ENCODE measurements at places on chromosomes 5 and 9.

DNA sequence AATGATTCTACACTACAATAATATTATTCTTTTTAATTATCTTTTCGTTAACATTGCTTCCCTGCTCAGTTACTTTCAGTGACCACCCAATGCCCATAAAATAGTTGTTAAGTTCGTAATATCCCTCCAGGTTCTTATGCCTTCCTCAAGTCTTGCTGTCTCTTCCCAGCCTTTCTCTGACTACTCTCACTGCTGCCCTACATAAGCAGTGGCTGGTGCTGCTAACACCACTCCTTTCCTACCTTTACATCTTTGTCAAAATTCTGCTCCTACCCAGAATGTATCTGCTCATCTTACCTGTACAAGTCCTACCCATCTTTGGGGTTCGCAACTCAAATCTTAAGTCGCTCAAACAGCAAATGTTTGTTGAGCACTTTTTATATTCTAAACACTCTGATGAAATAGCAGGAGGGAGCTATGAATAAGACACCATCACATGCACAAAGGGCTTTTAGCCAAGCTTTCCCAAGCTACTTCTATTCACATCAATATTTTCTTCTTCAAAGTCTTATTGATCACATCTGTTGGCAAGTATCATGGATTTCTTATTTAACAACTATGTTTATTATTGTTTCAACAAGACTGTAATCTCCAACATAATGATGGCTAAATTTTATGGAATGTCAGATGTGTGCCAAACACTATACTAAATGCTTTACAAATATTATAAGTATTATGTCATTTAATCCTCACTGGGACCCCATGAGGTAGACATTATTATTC, 29.5 kb downstream of the SLC25A46 start:
- DNase-seq: no peak

- no peak for DNase-seq
These were observed 33.4 kb downstream of the DDX4 start for GRCh38 chr5:55771175-55771655.

- no peak for DNase-seq
These were observed 33.4 kb downstream of the ARHGAP26 start for GRCh38 chr5:142803428-142804125.

DNA sequence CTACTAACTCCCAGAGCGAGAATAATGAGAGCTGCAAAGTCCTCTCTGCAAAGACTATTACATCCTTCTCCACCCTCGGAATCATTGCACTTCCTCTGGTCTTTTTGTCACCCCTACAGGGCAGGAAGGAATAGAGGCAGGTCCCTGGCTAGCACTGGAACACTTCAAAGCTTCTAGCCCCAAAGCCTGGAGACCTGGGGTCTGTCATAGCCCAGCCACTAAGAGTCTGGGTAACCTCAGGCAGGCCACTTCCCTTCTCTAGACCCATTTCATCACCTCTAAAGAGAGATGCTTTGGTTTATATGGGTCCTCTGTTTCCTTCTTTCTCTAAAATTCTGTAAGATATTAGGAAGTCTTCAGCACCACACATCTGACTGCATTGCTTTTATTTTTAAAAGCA, 6.7 kb downstream of the ADRB2 start:
- DNase-seq: no peak

- DNase-seq: no peak
These were observed 111.7 kb upstream of the MRPS30 start for GRCh38 chr5:44697025-44697424.

- no peak for DNase-seq
These were observed at the start of gene CFAP90 for GRCh38 chr5:7850395-7851239. Gene CFAP90 (minus strand): TSS chr5:7851133. CDS start chr5:7851021, 112 bp downstream.

DNA sequence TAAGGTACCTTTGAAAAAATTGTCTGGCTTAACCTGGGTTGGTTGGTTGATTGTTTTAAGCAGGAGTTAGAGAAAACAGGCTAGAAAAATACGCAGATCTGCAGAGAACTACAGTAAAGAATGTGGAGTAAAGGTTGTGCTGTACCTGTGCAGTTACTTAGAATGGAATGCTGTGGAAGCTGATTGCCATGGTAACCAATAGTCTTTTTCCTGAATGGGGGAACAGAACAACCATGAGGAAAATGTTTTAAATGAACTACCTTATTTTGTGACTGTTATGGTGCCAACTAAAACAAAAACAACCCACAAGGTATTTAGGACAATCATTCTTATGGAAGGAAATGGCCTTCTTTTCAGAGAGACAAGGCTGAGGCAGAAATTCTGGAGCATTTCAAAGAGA, 4.8 kb upstream of the HOMER1 start:
- no peak for DNase-seq

GRCh38 chr9:16824545-16825330, 45.7 kb downstream of the BNC2 start:
- peak; percentile 79 for DNase-seq

DNA sequence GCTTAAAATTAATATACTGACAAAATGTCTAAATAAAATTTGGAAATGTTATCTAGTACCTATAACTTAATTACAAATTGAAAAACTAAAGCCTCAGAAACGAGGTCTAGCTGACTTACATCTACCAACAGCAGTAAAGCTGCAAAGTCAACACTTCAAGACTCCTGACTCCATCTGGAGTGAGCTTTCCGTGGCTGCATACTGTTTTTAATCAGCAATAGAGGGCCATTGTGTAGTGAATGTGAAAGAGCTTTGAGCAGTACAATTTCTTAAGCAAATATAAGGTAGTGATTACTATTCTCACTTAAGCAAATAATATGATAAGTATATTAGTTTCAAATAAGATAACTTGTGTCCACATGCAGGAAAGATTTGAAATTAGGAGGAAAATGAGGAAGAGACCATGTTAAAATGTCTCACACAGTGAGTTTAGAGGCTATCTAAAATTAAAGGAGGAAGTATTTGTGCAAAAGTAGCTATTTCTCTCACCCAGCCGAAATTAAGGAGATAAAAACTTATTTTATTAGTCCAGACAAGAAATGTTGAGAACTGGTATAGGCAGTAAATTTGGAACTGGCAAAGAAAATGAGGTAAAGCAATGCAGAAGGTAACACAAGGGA, 6.4 kb downstream of the SPINK6 start:
- DNase-seq: no peak

GRCh38 chr9:100466829-100467221, 6.1 kb upstream of the TMEFF1 start:
- DNase-seq: no peak

- no peak for DNase-seq
These were observed at the start of gene CRHBP for GRCh38 chr5:76952795-76953536. Gene CRHBP (plus strand): TSS chr5:76953045. CDS start chr5:76953135, 90 bp downstream.

DNA sequence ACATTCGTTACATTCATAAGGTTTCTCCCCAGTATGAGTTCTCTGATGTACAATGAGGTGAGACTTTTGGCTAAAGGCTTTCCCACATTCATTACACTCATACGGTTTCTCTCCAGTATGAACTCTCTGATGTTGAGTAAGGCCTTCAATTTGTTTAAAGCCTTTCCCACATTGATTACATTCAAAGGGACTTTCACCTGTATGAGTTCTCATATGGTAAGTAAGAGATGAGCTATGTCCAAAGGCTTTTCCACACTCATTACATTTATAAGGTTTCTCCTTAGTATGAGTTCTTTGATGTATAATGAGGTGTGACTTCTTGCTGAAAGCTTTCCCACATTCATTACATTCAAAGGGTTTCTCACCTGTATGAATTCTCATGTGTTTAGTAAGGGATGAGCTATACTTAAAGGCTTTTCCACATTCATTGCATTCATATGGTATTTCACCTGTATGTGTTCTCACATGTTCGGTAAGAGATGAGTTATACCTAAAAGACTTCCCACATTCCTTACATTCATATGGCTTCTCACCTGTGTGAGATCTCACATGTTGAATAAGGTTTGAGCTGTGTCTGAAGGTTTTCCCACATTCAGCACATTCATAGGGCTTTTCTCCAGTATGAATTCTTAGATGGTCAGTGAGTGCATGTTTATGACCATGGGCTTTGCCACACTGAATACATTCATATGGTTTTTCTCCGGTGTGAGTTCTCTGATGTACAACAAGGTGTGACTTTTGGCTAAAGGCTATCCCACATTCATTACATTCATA, 13.5 kb downstream of the ZFP37 start:
- peak; percentile 28 for DNase-seq

GRCh38 chr9:95635986-95636671, 119.4 kb upstream of the PTCH1 start:
- no peak for DNase-seq

DNA sequence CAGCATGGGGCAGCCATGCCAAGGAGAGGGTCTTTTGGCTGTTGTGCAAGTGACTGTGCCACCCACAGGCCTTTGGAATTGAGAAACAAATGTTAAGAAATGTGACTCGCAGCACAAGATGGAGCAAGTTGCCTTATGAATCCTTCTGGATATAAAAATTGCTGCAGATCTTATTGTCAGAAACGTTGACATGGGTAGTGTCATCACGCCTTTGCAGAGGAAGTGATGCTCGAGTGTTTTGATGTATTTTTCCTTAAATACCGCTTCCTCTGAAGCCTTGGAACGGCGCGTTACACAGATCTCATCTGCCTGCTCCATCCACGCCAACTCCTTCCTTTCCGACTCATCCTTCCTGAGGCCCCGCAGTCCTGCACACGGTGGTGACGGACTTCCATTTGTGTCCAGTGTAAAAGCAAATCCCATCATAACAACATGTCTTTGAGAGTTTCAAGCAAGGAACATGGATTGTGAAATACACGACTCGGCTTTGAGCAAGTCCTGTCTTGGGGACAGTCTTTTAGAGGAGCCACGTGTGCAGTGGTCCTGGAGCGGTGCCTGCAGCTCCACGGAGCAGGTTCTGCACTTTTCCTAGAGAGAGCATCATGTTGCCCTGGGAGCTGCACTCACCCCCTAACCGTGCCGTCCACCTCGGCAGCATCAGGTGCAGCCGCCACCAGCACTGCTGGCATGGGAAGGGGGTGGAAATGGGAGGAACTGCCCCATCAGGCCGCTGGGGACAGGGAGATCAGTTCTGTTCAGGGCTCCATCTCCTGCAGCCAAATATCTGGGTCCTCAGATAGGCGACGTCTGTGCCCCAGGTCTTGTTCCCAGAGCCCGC, 15.1 kb downstream of the ROPN1L start:
- no peak for DNase-seq

DNA sequence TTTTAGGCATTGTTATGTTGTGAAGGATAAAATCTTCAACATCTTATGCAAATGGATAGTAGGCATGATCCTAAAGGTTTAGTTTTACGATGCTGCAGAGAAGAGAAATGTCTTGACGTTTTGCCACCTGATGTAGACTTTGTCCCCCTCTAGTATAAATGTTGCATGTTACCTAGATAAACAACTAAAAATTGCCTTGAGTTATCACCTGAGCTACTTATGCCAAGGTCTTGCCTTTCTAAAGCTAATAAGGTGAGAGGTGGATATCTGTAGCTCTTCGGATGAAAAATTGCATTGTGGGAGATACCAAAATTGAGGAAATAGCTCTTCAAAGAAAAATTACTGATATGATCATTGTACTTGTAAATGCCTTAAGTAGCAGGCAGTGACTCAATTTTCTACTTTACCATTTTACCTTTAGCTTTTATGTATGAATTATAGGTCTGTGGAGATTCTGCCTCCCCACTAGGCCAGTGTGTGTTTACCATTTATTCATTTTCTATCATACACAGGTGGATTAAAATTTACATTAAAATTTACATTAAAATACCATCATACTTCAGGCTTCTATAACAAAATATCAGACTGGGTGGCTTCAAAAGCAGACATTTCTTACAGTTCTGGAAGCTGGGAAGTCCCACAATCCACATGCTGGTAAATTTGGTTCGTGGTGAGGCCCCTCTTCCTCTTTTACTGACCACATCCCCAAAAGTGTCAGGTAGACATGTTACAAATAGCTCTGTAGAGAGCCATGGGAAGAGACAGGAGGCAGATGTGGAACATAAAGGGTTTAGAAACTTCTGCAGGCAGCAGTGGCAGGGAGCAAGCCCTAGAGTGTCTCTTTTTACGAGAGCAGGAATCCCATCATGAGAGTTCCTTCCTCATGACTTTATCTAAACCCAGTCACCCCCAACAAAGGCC, 100.7 kb upstream of the ERBIN start:
- no peak for DNase-seq

GRCh38 chr9:100926366-100926765, 102.2 kb upstream of the PLPPR1 start:
- DNase-seq: no peak

- DNase-seq: no peak
These were observed 16.9 kb downstream of the RABL6 start for GRCh38 chr9:136824496-136825225.

DNA sequence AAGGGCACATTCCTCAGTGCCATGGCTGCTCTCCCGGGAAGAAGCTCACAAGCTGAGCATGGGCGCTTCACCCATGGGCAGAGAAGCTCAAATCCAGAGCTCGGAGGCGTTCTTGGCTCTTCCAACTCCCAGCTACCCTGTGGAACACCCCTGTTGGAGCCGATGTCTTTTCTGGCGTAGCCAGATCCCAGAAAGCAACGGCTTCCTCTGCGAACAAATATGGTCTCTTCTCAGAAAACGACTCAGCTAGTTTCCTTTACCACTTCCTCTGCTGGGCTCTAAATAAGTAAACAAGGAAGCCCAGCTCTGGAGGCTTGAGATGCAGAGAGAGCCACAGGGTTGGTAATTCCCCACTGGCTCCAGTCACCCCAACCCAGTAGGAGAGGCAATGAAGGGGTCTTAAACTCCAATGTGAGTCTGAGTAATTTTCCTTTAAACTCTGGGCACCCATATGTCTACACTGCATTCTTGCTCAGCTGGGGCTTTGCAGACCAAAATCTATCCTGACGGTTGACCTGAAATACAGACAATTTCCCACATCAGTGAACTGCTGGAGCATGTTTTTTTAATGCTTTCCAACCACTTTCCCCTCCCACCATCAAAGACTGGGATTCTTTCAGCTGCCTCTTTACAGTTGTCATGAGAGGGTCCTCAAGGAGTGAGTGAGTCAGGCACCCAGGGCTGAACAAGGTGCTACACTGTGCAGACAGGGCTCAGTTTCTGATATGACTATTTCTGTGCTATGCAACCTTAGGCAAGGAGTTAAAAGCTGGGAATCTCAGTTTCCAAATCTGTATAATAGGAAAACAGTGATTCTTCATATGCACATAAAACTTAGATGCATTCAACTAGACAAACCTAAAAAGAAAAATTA, at the start of gene LCP2:
TSS of gene LCP2 (minus strand) at position 189 of the 874 bp plus-strand sequence. CDS start at position 23, 166 bp downstream.
- DNase-seq: peak; percentile 7

- peak; percentile 30 for DNase-seq
These were observed 1.9 kb downstream of the GPBP1 start for GRCh38 chr5:57175551-57176309.

DNA sequence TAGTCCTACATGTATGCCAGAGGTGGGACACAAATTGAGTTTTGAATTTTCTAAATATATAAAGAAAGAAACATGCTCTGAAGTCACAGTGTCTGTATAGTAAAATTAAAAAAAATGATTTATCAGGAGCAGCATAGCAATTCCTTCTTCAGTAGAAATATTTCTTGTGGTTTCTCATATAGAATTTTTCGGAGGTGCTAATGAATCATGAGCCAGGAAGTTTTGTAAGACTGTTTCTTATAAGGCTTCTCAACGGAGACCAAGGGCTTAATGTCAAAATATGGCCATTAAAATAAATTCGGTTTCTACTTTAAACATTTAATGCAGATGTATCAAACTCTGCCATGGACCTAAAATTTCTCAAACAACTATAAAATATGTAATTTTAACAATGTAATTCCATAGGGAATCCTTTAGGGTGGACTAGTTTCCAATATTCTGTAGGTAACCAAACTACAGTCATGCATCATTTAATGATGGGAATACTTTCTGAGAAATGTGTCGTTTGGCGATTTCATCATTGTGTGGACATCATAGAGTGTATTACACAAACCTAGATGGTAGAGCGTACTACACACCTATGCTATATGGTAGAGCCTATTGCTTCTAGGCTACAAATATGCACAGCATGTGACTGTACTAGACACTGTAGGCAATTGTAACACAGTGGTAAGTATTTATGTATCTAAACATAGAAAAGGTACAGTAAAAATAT, 66.3 kb downstream of the ANKRD55 start:
- no peak for DNase-seq
